ENCODE measurements at places on chromosomes 1 and 21. TPM values are rescaled to one million over a fixed set of nuclear protein-coding genes. Genes with fewer than 3 reads are reported as not detected.

The KHDC4 gene
- 96.0 TPM for total RNA-seq

The SELE gene
- not detected for total RNA-seq

- DNase-seq, result no peak
These were observed 10.3 kb downstream of the CLIC6 start for GRCh38 chr21:34679051-34679450.

DNA sequence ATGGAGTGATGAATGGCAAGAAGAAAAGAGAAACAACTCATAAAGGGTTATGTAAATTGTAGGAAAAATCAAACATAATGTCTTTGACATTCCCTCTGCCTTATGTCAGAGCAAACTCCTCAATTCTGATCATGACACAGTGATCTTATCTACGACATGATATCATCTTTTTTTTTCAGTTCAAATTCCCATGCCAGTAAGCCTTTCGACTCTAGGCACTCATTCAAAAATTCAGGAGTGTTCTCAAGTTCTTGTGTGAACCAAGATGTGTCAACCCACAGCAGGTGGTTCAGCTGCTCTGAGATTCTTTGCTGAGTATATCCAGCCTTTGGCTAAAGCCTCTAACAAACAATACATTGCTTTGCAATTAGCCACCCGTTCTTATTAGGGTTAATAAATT lies 97.1 kb upstream of the ESRRG start:
- no peak for DNase-seq

- DNase-seq, result no peak
These were observed 23.4 kb downstream of the SLAMF6 start for GRCh38 chr1:160499631-160500030.

DNA sequence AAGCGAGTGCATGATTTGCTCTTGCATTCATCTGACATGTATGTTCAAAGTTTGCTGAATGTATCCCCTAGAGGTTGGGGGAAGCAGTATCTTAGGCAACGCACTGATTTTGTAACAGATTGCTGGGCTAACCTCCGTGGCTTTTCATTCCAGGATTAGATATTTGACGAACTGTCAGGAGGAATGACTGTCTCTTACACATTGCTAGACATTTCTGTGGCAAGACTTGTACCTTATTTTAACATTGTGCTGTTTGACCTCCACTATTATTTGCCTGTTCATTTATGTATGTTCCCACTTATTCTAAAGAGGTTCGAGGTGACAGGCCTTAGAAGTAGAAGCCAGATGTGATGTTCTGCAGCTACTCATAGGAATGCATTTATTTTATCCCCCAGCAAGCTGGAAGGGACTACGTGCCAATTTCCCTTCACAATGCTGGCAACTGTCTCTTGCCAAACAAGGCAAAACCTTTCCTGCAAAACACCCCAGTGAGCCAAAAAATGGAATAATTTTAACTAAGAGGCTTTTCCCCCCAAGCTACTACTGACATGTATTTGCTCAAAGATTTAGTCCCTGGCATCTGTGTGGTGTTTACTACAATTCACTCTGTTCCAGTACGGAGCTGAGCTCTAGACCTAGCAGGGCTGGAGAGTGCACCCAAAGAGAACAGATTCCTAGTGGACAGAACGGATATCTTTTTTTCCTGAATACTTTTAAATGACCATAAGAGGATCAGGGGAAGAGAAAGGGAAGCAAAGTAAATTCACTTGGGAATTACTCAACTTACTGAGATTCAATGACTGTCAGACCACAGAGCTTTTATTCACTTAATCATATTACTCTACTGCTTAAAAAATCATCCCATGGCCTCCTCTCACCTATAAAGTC lies 646.2 kb downstream of the SMYD3 start:
- DNase-seq, result no peak
